Stimulated activated CD8-positive, alpha-beta memory T cell treated with anti-CD3 and anti-CD28 coated beads, Interleukin-15, amount 100 ng/mL, for 24 hours (primary cell): ENCODE measurements at places on chromosomes 2 and 18.

DNA sequence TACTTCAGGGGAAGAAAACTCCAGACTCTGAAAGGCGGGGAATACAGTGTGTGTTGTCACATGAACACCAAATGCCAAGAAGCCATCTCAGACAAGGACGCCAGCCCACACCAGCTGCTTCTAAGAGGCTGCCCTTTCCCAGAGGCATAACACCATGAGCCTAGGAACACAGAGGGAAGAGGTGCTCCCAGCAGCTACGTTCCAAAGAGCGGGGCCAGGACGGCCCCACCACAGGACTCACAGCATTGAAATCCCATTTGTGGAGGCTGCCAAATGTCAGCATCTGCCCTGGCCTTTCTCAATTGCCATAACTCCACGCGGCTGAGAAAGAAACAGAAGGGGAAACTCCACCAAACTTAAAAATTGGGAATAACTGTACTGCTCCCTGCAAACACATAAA, 20.1 kb upstream of the ID2 start:
- DNase-seq, result no peak

DNA sequence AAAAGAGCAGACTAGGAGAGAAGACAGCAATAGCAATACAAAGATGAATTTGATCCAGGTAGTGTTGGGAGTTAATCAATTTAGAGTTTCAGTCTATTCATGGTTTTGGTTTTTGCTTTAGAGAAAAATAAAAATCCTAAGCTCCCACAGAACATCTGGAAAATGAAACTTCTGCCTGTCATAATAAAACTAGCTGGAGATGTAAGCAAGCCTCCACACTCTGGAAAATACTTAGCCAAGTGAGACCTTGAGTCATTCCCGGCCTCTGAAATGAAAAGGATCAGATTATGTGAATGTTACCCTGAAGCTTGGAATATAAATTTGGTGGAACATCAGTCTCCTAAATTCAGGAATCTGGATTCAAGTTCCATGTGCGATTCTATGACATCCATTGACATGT, 485.6 kb upstream of the SPRED2 start:
- no peak for DNase-seq

- no peak for DNase-seq
These were observed 224.2 kb downstream of the CYRIA start for GRCh38 chr2:16441431-16441830.

- no peak for DNase-seq
These were observed 12.0 kb upstream of the CHRNA1 start for GRCh38 chr2:174776223-174776622.

DNA sequence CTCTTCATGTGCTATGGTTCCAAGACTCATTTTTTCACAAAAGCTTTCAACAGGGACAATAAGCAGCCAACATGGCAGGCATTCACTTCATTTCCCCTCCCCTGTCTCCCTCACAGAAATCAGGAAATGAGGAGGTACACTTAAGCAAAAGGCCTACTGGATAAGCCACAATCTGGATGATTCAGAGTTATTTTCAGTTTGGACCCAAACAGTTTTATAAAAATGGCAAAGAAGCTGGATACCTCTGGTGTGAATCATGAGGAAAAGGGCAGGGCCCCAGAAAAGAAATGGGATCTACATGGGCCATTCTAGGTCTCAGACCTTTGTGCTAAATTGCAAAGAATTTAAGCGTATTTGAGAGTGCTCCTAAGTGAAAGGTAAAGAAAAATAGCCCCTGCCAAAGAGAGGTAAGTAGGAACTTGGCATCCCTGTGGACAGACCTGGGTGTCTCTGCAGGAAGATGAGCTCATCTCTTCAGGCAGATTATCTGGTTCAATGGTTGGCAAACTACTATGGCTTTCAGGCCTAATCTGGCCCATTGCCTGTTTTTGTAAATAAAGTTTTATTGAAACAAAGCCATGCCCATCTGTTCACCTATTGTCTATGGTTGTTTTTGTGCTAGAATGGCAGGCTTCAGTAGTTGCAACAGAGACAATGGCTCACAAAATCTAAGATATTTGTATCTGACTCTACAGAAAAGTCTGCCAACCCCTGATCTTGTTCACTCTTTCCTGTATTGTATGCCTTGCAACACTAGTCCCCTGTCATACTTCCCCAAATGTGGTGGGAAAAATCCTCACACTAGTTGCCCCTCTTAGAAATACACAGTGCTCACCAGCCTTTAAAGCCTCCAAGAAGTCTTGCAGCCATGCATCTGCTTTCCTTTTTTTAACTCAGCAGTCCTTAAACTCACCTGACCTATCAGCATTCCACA, 315.0 kb downstream of the ALK start:
- DNase-seq, result no peak

DNA sequence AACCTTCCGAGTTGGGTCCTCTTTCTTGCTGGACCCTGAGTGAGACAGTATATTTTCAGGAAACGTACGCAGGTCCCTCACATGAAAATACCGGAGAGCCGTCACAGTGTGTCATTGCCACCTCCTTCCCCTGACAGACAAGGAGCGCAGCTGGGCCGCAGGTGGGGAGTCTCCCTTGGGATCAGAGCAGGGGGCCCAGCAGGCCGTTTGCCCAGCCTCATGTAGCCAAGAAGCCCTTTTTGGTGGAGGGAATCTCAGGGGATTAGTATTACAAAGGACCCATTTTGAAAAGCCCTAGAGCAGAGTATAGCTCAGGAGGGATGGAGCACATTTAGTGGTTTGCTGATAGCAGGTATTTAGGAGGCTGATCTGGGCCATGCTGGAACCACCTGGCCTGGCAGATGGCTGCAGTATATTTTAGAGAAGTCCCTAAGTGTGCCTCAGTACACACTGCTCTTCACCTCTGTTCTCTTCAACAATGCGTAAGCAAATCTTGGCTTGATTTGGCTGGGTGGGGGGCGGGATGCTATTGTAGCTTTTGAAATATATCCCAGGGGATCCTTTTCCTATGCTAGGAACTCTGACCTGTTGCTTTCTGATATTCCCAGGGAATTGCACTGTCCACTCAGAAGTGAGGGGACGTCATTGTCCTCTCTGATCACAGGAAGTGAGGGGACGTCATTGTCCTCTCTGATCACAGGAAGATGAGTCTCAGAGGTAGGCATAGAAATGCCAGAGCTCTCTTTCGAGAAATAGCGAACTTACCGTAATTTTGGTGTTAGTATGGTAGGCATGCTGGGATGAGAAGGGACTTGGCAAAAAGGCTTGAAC, 171.9 kb downstream of the HRH4 start:
- no peak for DNase-seq

GRCh38 chr2:18752022-18752493, 162.7 kb upstream of the NT5C1B start:
- no peak for DNase-seq

GRCh38 chr2:8355102-8355859, 326.6 kb upstream of the ID2 start:
- DNase-seq, result no peak
